ENCODE measurements at places on chromosomes 7 and 10.
A peak's percentile ranks its signal among the peaks of the same experiment; 100 is the strongest.

GRCh38 chr10:58531084-58531695 lies 18.5 kb downstream of the BICC1 start:
- DNase-seq = peak; percentile 77

DNA sequence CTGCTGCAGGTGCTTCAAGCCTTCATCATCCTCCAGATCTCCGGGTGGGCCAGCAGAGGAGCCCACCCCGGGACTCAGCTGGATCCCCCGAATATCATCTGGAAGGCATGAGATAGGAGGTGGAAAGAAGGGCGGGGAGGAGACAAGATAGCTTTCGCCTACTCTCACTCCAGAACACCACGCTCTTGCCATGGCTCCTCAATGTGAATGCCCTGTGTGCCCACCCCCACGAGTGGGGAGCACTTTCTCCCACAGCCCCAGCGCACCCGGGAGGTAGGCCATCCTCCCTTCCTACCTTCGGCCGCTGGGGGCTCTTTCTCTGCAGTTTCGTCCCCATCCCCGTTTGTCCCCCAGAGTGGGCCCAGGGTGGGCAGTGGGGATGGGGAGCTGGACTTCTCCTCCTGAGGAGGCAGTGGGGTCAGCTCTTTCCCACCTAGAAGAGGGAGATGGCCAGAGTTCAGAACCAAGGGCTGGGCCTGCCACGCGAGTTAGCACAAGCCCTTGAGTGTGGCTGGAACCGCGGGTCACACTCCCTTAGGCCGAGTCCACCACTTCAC lies 8.9 kb downstream of the GIGYF1 start:
- no peak for DNase-seq

DNA sequence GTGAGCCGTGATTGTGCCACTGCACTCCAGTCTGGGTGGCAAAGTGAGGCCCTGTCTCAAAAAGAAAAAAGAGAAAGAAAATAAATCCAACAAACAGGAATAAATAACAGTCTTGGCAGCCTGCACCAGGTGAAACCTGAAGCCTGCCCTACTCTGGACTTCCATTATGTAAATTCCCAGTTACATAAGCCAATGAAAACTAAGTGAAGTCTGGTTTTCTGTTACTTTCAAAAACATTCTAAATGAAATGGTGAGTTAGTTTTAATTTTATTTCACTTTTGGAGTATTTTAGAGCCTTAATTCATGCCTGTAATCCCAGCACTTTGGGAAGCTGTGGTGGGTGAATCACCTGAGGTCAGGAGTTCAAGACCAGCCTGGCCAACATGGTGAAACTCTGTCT lies 22.5 kb upstream of the HIBADH start:
- DNase-seq = no peak

DNA sequence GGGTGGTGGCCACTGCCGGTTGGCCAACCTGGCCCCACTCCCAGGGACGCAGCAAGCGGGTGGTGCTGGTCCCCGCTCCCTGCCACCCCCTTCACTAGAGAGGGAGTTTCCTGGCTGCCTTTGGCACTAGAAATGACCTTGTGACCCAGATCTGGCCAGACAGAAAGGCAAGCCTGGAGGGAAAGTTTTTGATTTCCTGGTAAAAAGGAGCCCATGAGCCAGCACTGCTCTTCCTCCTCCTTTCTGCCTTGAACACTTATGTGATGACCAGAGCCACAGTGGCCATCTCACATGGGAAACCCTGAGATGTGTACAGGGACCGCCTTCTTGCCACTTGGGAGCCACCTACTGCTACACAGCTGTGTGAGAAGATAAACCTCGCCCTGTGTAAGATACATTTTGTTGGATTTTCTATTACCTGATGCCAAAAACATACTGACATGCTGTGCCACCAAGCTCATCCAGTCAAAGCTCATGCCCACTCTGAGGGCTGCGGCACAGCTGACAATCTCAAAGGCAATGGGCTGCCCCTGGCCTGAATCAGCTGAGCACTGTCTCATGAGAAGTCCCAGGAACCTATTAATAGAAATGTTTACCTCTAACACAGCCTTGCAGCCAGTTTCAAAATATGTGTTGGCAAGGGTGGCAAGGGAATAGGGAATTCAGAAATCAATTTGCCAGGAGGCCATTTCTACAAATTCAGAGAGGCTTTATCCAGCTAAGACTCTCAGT lies 94.0 kb downstream of the CYTH3 start:
- no peak for DNase-seq

DNA sequence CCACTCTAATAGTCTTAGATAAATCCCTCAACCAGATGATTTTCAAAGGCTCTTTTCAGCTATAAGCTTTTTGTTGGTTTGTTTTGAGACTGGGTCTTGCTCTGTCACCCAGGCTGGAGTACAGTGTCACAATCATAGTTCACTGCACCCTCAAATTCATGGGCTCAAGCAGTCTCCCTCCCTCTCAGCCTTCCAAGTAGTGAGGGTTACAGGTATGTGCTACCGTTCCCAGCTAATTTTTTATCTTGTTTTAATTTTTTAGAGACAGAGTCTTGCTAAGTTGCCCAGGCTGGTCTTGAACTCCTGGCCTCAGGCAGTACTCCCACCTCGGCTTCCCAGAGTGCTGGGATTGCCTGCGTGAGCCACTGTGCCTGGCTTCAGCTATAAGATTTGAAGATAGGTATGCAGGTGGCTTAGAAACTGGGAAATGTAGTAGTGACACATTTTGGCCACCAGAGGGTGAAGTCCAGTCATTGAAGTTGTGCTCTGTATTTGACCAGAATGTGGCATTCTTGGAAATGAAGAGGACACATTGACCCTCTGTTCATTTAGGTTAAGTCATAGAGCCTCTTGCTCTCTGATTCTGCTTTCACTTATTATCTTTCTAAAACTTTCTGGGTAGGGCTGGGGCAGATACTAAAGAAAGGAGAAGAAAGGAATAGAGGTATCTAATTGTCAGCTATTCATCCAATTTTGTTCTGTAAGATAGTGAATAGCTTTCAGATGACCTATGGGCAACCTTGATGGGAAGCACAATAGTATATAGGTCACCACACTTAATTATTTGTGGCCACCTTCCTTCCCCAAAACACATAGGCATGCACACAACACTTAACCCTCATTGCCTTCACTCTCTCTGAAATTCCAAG lies 36.0 kb downstream of the R3HCC1L start:
- peak; percentile 70 for DNase-seq

- peak; percentile 57 for DNase-seq
Measured at GRCh38 chr7:86814661-86815379, 171.1 kb downstream of the GRM3 start.

GRCh38 chr7:41627645-41628298 lies 75.1 kb downstream of the INHBA start:
- no peak for DNase-seq

GRCh38 chr7:89908736-89909135 lies 245.5 kb upstream of the STEAP1 start:
- no peak for DNase-seq
